M059J (cell line): ENCODE measurements at places on chromosomes 4 and X. TPM values are rescaled to one million over a fixed set of nuclear protein-coding genes. Genes with fewer than 3 reads are reported as not detected.

The CT45A5 gene
- total RNA-seq, result not detected in 2 replicates

GRCh38 chrX:139766545-139766983, 58.6 kb upstream of the MCF2 start:
- no peak for DNase-seq

- DNase-seq, result no peak
Observed at GRCh38 chrX:131067216-131067615, 9.1 kb downstream of the ARHGAP36 start.

GRCh38 chr4:128951316-128951715, 141.8 kb downstream of the JADE1 start:
- no peak for DNase-seq

DNA sequence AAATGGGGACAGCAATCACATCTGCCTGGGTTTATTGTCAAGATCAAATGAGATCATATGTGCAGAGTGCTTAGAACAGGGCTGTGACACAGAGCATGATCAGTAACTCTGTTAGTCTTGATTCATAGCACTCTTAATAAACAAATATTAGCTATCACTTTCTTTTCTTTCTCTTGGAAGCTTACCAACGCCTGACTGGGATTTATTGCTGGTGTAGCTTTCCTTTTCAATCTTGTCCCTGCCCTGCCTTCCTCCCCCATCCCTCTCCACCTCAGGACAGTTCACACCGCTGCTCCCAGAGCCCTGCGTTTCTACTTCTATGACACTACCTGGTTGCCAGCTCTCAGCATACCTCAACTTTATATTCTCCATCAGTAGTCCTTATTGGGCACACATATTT, 120.7 kb downstream of the LDB2 start:
- DNase-seq, result peak; percentile 54

GRCh38 chrX:41827886-41828285, 95.5 kb downstream of the CASK start:
- peak; percentile 53 for DNase-seq
